Left kidney (tissue), 8 donors: ENCODE measurements at places on chromosomes 5 and 9. TPM values are rescaled to one million over a fixed set of nuclear protein-coding genes. Genes with fewer than 3 reads are reported as not detected.
A peak's percentile ranks its signal among the peaks of the same experiment; 100 is the strongest.

- DNase-seq, result no peak
Measured at GRCh38 chr5:135355169-135355568, 43.9 kb downstream of the MACROH2A1 start.

DNA sequence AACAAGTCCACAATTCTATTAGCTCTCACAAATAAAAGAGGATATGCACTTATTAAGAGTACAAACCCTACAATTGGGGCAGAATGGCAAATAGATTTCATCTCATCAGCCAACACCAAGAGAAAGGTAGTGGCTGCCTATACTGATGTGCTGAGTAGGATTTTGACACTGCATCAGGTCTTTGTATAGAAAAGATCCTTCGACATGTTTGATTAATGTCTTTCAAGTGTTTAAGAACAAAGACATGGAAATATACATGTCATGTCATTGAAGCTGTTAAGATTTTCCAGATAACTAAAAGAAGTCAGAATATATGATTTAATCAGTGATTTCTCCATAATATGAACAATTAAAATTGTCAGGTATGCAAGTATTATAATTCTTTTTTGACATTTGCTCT lies 238.7 kb upstream of the GRAMD2B start:
- no peak for DNase-seq

- no peak for DNase-seq
Measured at GRCh38 chr5:116583862-116584222, 9.2 kb upstream of the SEMA6A start.

- DNase-seq, result no peak
Measured at GRCh38 chr5:154767576-154767975, 12.4 kb downstream of the LARP1 start.

DNA sequence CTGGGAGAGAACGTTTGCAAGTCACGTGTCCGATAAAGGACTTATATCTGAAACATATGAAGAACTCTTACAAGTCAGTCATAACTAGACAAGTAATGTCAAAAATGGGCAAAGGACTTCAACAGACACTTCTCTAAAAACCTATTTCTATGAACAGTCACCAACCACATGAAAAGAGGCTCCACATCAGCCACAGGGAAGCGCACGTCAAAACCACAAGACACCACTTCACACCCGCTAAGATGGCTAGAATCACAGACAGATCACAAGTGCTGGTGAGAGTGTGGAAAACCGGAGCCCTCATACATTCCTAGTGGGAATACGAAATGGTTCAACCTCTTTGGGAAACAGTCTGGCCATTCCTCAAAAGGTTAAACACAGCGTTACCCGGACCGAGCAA lies 11.5 kb upstream of the CARD9 start:
- no peak for DNase-seq

DNA sequence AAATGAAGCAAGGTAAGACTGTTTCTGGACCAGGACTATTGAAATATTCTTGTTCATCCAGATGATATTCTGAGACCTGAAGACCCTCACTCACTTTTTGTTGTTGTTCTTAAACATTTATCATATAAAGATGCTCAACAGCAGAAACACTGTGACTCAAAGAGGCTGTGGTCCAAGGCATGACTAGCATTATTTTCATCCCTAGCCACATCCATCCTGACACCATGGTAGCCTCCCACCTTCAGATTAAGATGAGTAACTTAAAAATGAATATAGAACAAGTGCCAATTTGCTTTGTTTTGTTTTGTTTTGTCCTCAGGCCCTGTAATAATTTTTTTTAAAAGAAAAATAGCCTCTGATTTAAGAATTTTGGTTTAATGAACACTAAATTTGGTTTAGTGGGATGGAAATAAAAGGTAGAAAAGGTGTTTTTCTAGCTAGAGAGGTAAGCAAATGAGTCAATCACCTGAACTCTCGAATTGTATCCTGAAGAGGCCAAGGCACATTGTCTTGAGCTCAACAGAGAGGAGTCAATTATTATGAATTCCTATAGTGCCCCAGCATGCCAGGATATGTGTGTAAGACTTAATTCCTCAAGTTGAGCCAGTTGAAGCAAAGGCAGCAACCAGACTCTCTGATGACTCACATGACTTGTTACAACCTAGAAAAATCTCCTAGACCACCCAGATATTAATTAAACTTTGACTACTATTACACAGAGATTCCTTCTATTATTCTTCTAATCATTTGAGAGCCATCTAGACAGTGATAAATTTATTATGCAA lies 380.1 kb upstream of the TUSC1 start:
- DNase-seq, result no peak

GRCh38 chr5:114223866-114224265 lies 138.0 kb upstream of the KCNN2 start:
- DNase-seq, result no peak

DNA sequence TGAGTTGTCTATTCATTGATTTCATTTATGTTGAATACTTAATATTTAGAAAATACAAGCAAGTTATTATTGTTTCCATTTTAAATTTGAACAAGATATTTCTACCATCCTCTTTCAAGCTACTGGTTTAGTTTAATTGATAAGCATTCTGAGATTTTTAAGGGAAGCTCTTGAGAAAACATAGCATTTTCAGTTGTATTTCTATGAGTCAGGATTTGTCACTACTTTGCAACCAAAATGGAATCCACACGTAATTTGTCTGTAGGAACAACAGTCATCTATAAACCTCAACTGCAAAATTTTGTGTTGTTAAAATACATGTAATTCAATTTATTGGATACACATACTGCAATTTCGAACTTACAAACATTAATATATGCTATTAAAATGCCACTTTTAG lies 74.0 kb downstream of the PRR16 start:
- no peak for DNase-seq

DNA sequence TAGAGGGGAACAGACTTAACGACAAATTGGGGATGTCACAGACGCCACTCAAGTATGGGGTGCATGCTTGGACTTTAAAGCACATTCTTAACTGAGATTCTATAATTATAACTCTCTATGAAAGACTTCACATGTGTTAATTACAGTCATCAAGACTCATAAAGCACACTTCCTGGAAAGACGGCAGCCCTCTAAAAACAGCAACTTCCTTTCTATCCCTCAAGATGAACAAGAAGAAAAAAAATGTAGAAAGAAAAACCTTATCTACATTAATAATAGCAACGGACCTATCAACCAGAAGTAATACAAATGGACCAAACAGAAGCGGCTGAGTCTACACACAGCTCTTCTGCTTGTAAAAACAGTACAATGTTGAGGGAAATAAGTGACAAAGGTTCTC lies 21.2 kb downstream of the GNAQ start:
- DNase-seq, result no peak

The FGF10 gene
- polyA plus RNA-seq, result 8.7 TPM

GRCh38 chr9:109316207-109316640 lies 4.6 kb downstream of the EPB41L4B start:
- no peak for DNase-seq

The CCNI2 gene
- 4.2 TPM for polyA plus RNA-seq

The NR5A1 gene
- not detected for polyA plus RNA-seq

DNA sequence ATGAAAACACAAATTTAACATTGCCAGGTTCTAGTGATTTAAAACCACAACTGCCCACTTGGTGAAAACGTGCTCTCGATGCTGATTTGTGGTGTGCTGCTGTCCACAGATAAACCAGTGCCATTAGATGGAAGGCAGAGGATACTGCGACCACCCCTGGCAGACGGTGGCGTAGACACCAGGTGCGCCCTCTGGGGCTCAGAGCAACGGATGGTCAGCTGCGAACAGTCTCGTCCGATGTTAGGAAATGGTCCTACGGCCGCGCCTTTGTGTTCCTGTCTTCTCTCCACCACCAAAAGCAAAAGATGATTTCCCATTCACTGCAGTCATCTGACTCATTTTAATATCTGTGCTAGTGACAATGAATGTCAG lies 43.2 kb downstream of the UBE2QL1 start:
- no peak for DNase-seq

GRCh38 chr9:90099262-90099963 lies 494.6 kb downstream of the GADD45G start:
- DNase-seq, result no peak

The ALDH1A1 gene
- 281 TPM for polyA plus RNA-seq

DNA sequence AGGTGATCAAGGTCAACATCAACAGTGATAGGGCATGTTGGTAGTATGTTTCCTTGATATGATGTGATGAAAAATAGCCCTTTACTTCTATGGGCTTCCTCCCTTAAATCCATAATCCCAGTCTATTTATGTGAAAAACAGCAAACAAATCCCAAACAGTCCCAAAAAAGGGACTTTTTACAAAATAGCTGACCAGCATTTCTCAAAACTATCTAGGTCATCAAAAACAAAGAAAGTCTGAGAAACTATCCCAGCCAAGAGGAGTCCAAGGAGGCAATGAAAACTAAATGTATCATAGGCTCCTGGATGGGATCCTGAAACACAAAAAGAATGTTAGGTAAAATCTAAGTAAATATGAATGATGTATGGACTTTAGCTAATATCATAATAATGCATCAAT lies 71.2 kb downstream of the MARCHF3 start:
- DNase-seq, result no peak

The ZDHHC11 gene
- polyA plus RNA-seq, result 14.7 TPM

The SPINK6 gene
- polyA plus RNA-seq, result not detected

- DNase-seq, result no peak
Measured at GRCh38 chr5:73103870-73104299, 16.5 kb upstream of the TMEM171 start.

The FBXW11 gene
- polyA plus RNA-seq, result 58.1 TPM

The YTHDC2 gene
- polyA plus RNA-seq, result 53.4 TPM

GRCh38 chr9:6134661-6135180 lies 80.9 kb upstream of the IL33 start:
- no peak for DNase-seq

GRCh38 chr5:79759436-79759835 lies 69.8 kb downstream of the CMYA5 start:
- DNase-seq, result no peak

DNA sequence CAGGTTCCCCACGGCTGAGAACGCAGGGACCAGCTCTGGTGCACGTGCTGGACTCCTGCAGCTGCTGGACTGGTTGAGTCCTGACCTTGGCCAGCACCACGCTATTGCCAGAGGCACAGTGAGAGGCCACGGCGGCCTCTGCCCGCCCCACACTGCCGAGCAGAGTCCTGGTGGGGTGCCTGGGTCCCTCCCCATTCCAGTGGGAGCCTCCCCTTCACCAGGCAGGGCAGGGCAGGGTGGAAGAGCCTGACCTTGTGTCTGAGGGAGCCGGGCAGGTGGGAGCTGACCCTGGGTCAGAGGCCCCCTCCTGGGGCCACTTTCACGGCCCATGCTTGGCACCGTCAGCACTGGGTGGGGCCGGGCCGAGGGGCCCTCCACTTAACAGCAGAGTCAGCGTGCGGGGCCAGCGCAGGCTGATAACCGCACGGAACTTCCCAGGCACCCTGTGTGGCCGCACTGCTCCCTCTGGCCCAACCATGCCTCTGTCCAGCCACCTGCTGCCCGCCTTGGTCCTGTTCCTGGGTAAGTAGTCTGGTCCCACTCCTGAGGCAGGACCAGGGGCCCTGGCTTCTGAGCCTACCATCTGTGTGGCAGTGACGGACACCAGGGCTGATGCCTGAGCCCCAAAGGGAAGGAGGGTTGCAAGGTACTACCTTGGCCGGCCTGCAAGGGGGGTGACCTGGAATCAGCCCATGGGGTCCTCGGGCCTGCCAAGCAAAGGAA lies at the start of gene MAMDC4:
Gene MAMDC4 (plus strand): TSS at position 406 of the 723 bp plus-strand sequence. CDS start 71 bp downstream, at position 477.
- no peak for DNase-seq

The NUTM2F gene
- not detected for polyA plus RNA-seq

DNA sequence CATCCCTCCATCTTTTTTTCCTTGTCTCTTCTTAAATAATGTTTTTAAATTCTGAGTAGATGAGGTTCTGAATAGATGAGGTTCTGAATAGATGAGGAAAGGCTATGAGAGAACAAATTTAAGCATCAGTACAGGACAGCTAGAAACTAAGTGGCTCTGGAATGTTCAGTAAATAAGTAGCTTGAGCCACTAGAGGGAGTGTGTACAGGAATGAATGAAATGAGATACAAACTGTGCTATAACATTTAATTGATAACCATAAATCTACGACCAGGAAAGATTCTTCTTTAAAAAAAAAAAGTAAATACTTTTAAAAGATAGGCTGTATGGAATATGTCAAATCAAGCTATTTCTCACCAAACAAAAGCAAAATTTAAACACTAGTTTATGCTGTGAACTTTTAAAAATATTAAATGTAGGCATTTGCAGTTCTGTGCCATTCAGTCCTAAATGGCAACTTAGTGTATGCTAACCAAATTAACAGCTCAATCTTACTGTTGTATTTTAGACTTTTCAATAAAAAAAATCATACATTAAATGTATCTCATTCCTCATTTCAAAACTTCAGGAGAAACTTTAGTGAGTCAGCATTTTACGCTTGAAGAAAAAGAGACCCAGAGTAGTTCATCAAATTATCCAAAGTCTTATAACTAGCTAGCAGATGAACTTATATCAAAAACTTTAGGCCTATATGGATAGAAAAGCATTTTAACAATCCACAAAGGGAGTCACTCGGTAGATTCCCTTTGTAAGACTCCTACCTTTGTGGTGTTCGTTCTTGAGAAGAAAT lies 70.4 kb upstream of the SNX2 start:
- DNase-seq, result peak; percentile 35

DNA sequence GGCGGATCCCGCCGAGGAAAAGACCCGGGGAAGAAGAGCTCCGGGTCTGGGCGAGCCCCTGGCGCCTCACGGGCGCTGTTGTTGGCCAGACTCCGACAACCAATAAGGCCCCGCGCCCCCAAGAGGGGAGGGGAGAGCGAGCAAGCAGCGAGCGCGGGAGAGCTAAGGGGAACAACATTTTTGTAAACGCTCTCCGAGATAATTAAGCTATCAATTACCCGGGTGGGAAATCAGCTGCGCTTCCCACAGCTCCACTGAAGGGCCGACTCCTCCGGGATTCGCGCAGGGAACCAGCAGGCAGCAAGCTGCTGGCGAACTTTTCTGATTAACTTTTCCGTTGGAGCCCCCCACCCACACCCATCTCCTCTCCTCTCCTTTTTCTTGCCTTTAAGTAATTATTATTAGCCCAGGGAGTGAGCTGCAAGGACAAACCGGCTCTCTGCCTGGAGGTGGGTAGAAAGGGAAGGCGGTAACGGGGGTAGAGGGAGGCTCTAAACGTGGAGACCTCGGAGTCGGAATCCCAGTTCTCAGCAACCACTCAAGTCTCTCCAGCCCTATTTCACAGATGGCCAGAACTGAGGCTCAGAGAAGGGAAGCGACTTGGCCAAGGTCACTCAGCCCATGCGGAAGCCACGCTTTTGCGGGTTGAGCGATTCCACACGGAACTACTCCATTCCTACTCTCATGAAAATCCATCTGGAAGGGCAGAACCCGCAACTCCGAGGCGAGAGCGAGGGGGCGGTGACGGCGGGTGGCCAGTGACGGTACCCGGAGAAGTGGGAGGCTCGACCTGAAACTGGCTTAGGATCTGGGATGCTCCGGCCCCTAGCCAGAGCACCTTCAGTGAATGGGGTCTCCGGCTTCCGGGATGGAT lies 1.3 kb downstream of the ASTN2 start:
- DNase-seq, result no peak

The FOXI1 gene
- polyA plus RNA-seq, result 4.8 TPM

DNA sequence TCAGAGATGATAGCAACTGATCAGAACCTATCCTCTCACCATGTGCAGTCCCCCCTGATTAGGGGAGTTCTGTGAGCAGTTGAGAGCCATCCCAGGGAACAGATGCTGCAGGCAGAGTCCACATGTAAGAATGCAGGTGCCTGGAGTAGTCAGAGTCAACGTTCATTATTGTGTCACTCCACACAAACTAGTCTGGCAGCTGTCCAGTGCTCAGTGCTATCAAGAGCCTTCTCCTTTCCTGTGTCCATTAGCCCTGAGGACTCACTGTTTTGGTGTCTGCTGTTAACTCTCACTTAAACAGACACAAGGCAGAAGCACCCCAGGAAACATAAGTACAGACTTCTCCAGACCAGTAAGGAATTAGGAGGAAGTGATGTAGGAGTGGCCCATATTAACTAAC lies 2.5 kb downstream of the SH3TC2 start:
- DNase-seq, result no peak
